ENCODE measurements at places on chromosomes 3 and 15. TPM values are rescaled to one million over a fixed set of nuclear protein-coding genes. Genes with fewer than 3 reads are reported as not detected.

GRCh38 chr3:188196232-188196990, 42.5 kb downstream of the LPP start:
- no peak for DNase-seq

DNA sequence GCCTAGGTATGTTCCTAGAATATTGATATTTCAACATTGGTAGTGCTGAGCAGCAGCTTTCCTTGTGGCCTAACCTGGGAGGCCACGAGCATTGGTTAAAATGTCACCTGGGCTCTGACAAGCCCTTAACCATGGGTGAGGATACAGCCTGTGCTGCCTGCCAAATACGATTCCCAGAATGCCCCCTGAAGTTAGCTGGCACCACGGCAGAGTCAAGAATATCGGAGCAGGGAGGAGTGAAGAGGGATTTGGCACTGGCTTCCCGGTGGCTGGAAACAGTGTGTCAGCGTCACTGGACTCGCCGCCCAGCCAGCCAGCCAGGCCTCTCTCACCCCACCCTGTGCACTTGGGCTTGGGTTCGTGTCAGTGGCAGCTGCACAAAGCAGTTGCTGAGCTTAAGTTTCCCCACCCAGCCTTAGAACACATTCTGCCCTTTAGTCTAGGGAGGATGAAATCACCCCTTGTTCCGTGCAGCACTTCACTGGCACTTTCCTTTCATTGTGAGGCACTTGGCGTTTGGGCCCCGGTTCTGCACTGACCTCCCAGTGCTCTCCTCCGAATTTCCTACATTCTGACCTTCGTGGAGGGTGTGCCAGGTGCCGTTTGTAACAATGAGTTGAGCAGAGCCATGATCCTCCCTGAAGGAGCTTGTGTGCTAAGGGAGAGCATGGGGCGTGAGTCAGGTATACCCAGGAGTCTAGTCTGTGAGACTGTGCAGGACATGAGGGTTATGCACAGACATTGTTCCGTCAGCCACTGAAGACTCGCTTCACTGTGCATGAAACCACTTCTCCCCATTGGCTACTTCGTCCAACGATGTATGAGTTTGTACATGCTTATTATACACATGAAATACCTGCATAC, 152.8 kb upstream of the BHLHE40 start:
- peak; percentile 88 for DNase-seq

POU1F1 gene
- not detected for total RNA-seq

GABRB3 gene
- 4.5 TPM for total RNA-seq

DNA sequence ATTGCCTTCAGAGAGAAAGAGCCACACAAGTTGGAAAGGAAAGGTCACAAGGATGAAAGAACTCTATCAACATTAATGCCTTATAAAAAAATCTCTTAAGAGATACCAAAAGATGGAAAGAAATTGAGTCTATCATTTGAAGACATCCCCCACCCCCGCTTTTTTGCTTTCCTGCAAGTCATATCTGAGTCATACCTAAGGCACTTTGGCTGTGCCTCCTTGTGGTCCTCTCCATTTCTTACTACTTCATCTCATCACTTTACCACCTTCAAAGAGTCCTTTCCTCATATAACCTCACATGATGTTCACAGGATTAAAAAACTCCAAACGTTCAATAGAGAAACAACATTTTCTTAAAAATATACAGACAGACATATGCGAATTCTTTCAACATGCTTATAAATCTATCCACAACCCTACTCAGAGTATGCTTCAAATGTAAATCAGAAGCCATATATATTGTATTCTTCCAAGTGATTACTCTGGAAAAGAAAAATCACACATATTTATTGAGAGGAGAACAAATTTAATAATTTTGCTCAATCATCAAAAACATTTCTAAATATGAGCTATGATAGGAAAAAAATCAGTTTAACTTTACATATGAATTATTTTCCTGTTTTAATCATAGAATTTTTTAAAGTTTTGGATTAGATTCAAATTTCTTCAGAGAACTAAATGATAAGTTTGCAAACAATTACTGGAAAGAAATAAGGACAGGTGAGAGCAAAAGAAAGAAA, 1003.9 kb upstream of the CFAP20DC start:
- DNase-seq = no peak

DNA sequence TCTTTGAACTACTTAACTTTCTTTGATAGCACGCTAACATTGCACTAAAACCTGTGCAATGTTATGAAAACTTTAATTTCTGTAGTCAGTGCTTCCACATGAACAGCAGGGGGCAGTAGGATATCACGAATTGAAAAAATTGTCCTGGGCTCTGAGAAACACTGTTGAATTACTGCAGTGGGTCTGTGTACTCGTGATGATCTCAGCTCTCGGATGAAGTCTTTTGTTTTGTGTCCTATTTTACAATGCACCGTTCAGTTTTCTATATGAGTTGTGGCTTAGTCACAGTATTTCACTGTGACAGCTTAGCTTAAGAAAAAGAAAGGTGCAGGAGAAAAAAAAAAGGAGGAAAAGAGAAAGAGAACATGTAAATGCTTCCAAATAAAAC, 141.3 kb upstream of the CCDC54 start:
- no peak for DNase-seq

GRCh38 chr3:134155446-134155845, 95.2 kb downstream of the RYK start:
- DNase-seq = no peak

DNA sequence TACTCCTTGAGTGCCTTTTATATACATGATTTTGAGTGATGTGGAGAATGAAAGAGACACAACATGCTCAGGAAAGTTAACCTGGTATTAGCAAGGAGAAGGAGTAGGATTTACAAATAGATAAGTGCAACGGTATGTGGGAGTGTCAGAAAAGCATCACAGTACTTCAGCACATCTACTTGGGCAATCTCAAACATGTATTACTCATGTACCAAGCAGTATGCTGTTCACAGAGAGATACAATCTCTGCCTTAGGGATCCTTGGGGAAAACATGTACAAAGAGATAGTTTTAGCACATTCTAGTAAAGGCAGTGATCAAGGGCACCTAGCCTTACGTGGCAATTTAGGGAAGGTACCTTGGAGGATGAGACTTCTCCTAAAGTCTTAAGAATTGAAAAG, 146.5 kb downstream of the FILIP1L start:
- no peak for DNase-seq

DNA sequence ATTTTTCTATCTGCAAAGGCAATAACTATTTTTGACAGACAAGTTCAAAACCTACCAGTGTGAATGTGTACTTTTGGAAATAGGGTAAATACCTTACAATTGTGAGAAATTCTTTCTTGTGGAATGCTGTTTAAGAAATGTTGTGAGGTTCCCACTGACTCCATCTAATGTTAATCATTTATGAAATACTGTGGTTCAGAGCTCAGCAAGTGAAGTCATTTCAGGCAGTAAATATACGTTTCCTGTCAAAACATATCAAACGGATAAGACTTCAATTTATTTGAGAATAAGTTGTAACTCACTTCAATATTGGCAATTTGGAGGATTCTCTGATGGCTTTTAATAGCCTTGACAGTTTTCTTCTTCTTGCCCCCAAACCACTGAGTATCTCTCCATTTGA, 16.4 kb downstream of the TAFA4 start:
- no peak for DNase-seq

DNA sequence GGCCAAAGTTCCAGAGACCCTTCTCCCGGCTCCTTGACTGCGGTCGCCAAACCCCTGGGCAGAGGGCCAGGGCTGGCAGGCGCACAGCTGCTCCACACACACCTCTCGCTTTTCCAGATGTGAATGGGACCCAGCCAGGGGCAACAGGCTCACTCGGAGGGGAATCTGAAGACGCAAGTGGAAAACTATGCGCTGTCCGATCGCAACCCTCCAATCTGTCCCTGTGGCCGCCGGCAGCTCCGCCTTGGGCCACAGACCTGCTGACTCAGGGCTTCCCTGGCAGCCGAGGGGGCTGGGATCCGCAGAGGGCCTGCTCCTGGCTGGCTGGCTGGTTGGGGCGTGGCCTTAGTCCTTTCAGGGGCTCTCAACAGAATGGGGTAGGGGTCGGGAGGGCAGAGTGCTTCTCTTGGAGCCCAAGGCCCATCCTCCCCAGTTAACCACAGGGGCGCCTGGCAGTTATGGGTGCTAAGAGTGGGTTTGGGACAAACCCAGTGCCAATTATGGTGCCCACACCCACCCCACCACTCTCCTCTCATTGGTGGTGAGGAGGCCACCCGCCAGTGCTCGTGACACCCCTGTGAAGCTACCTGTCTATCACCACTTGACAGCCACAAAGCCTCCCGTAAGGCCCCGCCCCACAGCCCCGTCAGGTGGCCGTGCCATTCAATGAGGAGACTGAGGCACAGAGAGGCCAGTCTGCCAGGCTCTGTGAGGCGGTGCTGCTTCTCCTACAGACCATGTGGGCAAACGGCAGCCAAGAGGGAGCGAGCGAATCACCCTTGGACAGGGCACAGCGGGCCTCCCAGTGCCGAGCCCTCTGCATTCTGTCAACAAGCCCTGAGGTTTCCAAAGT, 53.8 kb downstream of the IQSEC1 start:
- DNase-seq = peak; percentile 70

DNA sequence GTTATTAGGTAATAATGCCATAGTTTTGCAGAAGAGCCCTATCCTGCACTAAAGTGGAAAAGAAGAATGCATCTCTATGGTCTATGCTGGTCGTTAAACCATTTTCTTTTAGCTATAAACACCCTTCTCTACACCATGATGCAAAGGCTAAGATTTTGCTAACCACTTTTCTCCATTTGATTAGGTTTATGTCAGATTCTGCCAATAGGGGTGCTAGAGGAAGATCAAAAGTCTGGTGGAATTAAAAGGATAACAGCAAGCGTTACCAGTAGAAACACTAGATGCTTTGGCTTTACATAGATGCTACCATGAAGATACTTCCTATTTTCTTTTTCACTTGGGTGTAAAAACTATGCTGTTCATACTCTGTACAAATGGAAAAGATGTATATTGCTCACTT, 669.8 kb upstream of the ARPP21 start:
- no peak for DNase-seq

UROC1 gene
- total RNA-seq = not detected

GRCh38 chr3:166836836-166837235, 543.3 kb downstream of the ZBBX start:
- no peak for DNase-seq

SEMA3F gene
- total RNA-seq = 11.4 TPM

- peak; percentile 36 for DNase-seq
Measured at GRCh38 chr3:184907681-184908649, 96.0 kb downstream of the VPS8 start.

DNA sequence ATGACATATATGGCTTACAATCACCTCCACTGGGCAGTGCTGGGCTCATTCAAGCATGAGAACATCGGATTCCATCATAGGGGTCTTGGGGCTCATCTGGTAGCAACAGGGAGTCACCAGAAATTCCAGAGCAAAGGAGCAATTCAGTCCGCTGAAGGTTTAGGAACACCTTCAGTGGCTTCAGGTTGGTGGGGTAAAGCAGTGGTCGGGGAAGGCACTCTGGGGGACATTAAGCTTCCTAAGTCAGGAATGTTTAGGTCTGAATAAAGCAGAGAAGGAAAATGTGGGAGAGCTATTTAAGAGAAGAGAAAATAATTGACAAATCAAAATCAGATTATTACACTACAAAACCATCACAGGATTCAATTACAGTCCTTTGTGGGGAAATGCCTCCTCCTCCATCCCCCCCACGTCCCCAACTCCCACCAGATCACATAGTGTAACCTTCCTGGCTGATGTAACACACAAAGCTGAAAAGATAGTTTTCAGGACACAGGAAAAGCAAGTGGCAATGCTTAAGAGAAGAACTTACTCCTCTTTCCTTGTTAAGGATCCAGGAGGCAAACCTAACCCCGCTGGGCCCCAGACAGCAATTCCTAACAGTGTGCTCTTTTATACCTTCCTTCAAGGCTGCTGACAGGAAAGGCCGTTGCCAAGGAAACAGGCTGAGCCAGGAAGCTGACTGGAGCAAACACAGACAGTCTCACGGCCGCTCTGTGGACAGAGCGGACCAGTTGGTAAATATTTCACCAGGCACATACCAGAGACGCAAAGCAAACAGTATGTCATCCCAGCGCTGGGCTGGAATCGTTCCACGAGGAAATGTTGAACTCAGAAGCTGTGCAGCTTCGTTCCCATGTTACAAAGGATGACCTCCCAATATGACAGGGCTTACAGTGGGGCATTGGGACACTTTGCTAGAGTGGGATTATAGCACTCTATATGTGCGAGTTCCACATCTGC, 57.5 kb upstream of the LMCD1 start:
- DNase-seq = peak; percentile 74

PRSS50 gene
- total RNA-seq = 0.10 TPM

- no peak for DNase-seq
Measured at GRCh38 chr15:59721411-59721810, 32.3 kb upstream of the BNIP2 start.

DNA sequence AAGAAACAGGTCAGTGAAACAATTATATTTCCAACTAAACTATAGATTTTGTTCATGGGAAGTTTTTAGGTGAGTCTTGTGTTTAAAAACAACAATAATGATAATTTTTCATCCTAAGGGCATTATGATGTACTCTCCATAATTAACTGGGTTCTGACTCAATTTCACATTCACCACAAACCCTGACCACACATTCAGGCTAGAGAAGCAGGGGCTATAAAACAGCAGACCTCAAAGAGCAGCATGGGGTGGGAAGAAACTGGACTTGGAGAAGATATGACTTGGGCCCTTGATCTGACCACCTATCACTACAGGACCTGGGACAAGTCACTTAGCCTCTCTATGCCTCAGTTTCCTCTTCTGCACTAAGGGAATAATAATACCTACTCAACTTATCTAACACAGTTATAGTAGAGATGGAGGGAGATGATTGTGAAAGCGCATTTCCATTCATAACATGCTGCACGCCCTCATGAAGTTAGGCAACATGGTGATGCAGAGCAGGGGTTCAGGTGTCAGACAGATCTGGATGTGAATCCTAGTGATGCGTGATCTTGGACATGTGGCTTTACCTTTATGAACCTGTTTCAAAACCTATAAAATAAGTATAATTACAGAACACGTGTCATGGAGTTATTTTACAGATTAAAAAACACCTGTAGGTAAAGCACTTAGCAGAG, 63.0 kb upstream of the ACP3 start:
- no peak for DNase-seq

DNA sequence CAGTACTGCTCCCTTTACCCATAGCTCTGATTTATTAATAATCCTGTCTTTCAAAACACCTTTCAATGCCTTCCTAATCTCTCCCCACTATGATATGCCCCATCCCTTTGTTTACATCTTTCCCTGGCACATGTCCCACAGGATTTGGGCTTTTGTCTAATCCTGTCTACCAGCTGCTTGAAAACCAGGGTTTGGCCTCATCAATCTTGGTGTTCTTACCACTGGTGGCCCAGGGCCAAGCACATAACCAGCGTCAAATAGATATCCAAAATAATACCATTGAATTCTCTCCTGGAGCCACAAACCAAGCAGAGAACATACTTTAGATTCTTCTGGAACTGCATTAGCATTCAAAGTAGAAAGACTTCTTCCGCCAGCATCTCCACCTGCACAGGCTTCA, 104.8 kb upstream of the PPP2R3A start:
- no peak for DNase-seq

NKIRAS1 gene
- 22.6 TPM for total RNA-seq

GRCh38 chr15:66016199-66016598, 146.9 kb downstream of the RAB11A start:
- DNase-seq = no peak

GRCh38 chr15:71501344-71502076, 308.8 kb upstream of the NR2E3 start:
- DNase-seq = no peak

Data from left ventricle myocardium superior (tissue), 1 donor.